Caudate nucleus (tissue), 63 donors: ENCODE measurements at places on chromosomes 12 and 14.

- DNase-seq = no peak
These were observed 256.8 kb upstream of the DDHD1 start for GRCh38 chr14:53409969-53410368.

DNA sequence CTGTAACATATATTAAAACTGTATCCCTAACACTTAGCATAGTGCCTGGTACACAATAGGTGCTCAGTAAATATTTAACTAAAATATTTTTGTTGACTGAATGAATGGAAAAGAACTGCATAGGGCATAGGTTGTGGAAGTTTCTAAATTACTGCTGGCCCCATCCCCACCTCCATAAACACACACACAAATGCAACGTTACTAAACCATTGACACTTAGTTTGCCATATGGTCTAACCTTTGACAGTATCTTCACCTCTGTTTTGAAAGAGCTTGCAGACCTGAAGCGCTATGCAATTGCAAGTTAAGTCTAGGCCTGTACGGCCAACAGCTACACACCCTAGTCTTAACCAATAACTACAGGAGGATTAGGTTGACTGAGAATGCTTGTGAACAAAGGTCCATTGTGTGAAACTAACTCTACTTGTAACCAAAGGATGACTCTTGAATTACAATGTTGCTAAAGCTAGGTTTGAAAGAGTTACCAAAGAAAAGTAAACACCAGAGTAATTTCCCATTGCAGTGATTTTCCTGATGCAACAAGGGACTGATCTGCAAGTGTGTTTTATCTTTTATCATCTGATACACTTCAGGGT is 924 bp upstream of the MANSC1 start:
- DNase-seq = no peak

DNA sequence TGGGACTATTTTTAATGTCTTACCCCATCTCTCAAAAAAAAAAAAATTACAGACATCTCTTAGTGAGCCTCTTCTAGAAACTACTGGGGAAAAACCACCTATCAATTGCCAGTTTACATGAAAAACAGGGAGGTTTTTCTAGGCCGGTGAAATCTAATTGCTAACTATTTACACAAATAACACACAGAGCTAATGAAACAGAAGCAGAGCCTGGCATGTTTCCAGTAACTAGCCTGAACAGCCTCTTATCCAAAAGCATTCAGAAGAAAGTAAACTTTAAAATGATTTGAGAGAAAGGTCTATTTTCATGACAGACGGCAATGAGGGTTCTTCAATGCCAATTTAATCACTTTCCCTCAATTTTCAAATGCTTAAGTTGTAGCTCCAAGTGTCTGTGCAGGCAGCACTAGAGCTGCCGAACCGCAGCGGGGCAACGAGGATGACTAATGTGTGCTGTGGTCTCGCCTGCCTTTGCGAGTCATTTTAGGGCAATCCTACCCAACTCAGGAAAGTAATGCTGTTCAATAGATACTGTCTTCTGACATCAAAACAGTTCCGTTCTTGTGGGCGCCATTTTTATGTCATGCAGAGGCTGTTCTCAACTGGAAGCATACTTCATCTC is 84.6 kb downstream of the SETD3 start:
- no peak for DNase-seq

GRCh38 chr14:59254911-59255545 is 66.6 kb downstream of the DAAM1 start:
- DNase-seq = no peak

DNA sequence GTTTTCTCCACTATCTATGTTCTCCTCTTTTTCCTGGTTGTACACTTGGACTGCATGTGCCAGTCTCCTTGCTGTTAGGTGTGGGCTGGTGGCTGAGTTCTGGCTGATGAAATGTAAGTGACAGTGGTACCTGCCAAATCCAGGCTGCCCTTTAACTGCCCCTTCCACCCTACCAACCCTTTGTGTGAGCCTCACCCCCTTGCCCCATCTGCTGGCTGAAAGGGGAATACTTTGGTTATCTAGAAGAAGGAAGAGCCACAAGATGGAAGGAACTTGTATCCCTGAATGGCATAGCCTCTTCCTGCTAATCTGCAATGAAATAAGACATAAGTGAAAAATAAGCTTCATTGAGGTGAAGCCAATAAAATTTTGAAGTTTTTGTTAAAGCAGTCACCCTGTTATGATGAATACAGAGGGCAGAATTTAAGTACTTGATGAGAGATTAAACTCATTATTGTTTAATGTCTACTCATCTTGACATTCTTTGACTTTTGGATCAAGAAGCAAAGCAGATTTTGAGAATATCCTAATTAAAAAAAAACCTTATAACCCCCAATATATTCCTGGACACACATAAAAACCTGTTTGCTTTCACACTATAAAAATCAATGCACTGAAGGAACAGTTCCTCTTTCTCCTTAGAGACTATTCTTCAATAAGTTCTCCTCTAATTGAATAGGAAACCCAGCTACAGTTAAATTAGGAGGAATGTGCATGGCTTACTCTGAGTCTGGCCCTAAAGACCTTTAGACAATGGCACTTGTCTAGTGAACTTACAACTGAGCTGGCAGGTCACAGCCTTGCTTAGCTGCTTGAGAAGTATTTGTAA is 262.6 kb upstream of the BTG1 start:
- DNase-seq = no peak

GRCh38 chr14:22485178-22485577 is 103.8 kb downstream of the DAD1 start:
- no peak for DNase-seq

DNA sequence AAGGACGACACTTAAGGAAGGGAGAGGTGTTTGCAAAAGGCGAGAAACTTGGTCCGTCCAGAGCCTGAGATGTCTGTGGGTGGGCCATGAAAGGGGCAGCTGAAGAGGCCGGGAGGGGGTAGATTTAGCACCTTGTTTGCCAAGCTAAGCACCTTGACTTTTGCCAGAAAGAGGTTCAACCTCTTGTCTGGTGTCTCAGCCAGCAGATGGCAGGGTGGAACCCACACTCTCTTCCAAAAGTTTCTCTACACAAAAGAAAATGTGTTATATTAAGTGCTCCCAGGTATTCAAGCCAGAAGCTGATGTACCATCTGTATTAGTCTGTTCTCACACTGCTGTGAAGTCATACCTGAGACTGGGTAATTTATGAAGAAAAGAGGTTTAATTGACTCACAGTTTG is 69.9 kb downstream of the SUDS3 start:
- no peak for DNase-seq

- DNase-seq = no peak
These were observed 17.8 kb downstream of the POLE start for GRCh38 chr12:132669166-132669879.

DNA sequence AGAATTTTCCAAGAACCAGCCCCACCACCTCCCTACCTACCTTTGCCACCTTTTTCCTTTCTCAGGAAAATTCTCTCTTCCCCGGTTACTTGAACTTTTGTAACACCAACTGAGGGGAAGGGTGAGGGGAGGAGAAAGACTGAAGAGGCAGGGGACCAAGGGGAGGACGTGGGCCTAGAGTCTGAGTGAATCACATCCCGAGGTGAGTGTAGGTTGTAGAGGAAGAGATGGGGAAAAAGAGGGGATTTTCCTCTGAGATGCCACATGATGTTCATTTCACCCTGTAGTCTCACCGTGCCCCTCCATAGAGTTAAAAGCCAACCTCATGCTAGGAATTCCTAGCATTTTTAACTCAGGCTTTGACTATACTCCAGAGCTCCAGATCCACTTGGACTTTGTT is 311.8 kb downstream of the RPAP3 start:
- DNase-seq = no peak

GRCh38 chr12:124296916-124297351 is 2.0 kb downstream of the RFLNA start:
- DNase-seq = no peak

DNA sequence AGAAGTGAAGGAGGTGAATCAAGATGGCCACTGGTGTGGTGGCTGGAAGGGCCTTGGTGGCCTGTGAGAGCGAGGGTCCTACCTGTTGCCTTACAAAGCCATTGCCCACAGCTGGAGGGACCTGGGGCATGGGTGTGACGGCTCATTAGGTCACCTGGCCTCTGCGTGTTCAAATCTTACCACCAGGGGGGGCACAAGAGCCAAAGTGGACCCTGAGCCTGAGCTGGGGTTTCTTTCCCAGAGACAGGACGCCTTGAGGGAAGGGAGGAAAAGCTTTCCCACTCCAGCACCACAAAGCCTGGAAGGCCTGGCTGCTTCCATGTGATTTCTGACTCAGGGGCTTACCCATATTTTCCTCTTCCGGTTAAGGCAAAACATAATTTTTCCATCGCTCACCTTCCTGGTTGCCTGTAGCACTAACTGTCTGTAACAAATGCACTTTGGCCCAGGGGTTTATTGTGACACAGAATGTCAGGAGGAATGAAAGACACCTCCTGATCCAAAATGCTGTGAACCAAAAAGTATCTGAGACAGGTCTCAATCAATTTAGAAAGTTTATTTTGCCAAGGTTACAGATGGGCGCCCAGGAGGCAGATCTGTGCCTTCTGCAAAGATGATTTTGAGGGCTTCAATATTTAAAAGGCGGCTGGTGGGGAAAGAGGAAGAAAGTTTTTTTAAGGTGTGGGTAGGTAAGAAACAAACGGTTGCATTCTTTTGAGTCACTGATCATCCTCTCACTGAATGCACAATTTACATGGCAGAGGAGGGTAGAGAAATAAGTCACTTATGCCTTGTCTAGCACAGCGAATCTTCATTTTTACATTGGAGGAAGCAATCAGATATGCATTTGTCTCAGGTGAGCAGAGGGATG is 4.3 kb upstream of the CD9 start:
- DNase-seq = peak; percentile 81

DNA sequence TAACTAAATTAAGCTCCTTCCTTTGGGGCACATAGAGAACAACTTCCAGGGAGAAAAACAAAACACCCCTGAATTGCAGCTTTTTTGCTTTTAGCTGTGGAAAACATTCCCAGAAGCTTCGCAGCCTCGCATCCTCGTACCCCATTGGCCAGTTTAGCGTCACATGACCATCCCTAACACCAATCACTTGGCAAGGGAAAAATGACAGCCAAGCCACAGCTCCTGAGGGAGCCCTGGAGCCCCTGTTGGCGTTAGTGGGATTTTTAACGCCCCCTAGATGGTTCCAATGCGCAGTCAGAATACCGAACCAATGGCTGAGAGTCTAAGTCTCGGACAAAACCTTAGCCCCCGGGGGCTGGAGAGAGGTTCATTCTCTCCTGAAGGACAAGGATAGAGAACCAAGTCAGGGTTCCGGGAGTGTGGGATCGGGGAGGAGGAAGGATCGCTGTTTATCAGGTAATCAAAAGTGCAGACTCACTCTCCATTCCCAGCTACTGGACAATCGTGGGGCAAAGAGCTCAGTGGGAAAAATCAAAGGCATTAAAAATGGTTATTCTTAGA is 135.6 kb upstream of the HIF1A start:
- DNase-seq = no peak

GRCh38 chr14:89242652-89243279 is 174.3 kb downstream of the FOXN3 start:
- no peak for DNase-seq

GRCh38 chr14:100402631-100403030 is 79.5 kb downstream of the SLC25A47 start:
- DNase-seq = no peak

GRCh38 chr12:88944397-88944796 is 364.1 kb upstream of the KITLG start:
- DNase-seq = no peak

- no peak for DNase-seq
These were observed 73.3 kb upstream of the PLXNC1 start for GRCh38 chr12:94074980-94075629.
